WERI-Rb-1 (cell line): ENCODE measurements at places on chromosomes 12 and 14.

GRCh38 chr12:97745406-97746101 lies 282.9 kb downstream of the RMST start:
- DNase-seq: no peak

- no peak for DNase-seq
Observed at GRCh38 chr12:112216223-112216622, 90.9 kb downstream of the TRAFD1 start.

DNA sequence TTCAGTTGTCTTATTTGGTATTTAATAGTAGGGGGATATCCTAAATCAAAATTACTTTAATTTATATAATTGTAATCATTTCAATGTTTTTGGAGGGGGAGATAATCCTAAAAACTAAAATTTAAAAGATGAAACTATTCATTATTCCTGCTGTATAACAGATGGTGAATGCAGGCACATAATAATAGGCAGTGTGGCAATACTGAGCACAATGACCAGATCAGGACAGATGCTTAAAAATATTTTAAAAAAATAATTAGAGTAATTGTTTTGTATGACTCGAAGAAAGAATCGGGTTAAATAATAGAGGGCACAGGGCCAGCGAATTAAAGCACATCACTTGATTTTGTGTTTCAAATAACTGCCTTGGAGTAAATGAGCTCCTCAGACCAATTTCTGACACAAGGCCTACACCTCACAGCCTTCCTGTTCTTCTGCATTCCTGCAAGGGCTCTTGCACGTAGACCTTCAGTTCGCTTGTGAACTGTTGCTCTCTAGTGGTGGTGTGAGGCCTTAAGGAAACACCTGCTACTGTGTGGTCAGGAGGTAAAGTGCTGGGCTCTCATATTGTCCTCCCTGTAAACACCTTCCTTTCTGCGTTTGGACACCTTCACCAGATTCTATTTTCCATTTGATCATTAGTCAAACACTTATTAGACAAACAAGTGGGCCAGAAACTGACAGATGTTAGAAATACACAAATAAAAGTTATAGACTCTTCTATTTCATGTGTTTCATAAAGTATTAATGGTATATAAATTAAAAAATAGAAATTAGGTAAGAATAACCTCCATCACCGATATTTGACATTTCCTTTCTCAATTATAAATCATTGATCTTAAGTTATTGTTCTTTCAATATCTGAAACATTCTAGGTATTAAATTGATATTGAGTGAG lies 29.3 kb upstream of the KLRF1 start:
- DNase-seq: peak; percentile 56

GRCh38 chr14:24892497-24893051 lies 157.4 kb downstream of the STXBP6 start:
- no peak for DNase-seq

GRCh38 chr14:69401841-69402240 lies 3.3 kb downstream of the SLC39A9 start:
- no peak for DNase-seq

GRCh38 chr14:76134231-76134630 lies 17.5 kb upstream of the GPATCH2L start:
- DNase-seq: no peak

- DNase-seq: no peak
Observed at GRCh38 chr12:49885118-49885517, 18.6 kb downstream of the FAIM2 start.

GRCh38 chr14:55845963-55846825 lies 266.2 kb downstream of the KTN1 start:
- DNase-seq: no peak

DNA sequence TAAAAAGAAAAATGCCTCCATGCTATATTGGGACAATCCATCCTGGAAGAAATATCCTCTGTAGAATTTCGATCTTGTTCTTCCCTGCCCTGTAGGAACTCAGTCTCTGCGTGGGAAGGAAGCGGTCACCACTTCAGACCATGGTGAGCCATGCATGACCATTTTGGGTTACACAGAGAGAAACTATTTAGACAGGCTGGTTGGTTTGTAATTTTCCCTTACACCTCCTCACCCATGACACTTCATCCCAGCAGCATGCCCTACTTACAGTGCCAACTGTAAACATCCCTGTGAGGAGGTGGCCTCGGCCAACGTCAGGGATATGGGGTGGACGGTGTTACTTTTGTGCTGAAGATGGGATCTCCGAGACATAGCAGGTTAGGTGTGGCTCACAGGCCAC lies 121.4 kb downstream of the SMOC1 start:
- DNase-seq: no peak
